ENCODE measurements at places on chromosomes 4 and X.
A peak's percentile ranks its signal among the peaks of the same experiment; 100 is the strongest.

DNA sequence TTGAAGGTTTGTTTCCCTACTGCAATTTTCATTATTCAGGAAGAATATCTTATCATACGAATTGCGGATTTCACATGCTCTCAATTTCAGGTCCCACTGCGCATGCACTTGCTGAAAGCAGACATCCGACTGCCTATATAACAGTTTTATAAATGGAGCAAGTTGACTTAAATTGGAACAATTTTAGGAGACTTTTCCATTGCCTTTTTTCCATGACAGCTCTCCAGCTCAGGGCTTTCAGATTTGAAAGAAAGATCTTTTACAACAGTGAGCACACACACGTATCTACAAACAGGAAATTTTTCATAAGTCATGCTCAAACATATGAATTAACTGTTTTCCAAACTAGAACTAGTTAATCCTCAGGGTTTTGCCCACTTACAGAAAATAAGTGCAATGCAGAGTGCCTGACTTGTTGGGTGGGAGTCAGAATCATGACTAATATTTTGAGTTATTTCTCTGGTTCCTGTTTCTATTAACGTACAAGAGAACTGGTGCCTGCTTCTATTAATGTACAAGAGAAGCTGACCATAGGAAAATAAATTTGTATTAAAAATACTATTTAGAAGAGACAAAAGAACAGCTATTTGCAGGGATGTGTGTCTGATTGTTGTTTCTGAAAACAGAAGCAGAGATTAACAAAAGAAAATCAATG is 137.9 kb downstream of the GPC3 start:
- no peak for DNase-seq

GRCh38 chr4:2615821-2616220 is 79.4 kb downstream of the FAM193A start:
- no peak for DNase-seq

DNA sequence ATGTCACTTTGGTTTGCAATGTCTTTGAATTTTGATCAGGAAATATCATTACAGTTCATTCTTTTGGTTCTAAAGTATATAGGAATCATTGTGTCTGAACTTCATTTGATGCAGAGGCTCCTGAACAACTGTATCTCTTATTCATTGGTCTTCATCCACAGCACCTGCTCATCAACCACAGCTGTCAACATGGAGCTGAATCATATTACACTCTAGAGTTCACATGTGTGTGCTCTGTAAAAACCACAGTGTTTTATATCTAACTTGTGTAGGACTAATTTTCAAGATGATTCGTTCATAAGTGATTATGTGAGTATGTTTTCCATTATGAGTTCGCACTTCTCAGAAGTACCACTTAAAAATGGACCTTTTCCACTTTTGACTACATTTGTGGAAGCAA is 643.3 kb upstream of the FAM241A start:
- no peak for DNase-seq

DNA sequence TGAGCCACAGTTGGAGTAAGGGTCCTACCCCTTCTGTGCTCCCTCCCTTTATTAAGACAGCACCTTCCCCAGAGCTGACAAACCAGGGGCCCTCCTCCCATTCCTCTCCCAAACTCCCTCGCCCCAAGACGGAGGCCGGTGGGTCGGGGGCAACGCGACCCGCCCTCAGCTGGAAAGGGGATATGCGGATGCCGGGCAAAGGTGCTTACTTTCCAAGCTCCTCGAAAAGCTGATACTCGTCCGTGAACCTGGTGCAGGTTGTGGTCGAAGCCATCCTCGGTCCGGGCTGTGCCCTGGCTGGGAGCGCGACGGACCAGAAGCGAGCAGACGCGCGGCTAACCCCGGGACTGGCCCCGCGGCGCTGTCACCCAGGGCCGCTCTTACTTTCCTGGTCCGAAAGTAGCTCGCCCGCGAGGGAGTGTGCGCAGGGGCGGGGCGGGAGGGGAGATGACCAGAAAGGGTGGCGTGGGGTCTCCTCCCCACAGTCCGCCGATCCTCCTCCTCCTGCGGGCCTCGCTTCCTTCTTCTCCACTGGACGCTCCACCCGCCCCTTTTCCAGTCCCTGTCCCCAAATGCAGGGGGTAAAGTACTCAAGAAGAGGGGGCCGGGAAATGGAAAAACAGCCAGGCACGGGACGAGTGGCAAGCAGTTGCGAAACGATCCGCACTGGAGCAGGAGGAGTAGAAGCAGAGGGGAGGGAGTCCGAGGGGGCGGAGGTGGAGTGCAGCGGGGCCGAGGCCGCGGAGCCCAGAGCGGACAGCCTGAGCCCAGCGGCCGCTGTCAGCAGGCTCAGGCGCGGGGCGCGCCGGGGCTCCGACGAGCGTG is 531 bp downstream of the CAMK2D start:
- peak; percentile 21 for DNase-seq

DNA sequence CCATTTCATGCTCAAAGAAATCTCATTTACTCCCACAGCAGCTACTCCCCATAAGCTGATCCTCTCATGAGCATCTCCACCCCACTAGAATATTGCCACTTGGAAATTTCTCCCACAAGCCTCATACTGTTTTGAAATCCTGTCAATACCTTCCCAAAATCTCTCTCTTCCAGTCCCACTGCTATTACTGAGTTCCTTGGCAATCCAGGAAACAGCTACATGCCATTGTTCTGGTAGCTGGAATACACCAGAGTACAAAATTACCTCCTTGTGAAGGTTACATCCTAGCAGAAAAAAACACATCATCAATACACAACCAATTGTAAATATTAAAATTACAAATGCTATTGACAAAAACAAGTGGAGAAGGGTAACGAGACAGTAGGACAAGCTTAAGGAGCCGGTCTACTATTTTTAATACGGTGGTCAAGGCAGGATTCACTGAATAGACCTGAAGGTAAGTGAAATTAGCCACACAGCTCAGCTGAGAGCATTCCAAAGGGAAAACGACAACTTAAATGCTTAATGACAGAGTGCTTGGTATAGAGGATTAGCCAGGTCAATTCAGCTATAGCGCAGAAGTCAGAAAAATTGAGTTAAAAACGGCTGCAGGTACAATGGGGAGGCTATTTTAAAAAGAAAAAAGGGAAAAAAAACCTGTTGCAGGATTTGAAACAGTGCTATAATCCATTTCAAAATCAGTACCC is 6.4 kb downstream of the RPL9 start:
- no peak for DNase-seq

- no peak for DNase-seq
Measured at GRCh38 chrX:74449322-74449936, 28.1 kb downstream of the SLC16A2 start.

GRCh38 chrX:132009350-132009749 is 13.8 kb upstream of the STK26 start:
- DNase-seq, result no peak

- no peak for DNase-seq
Measured at GRCh38 chrX:65866146-65866545, 173.7 kb downstream of the VSIG4 start.

GRCh38 chr4:53168228-53168627 is 197.6 kb downstream of the SCFD2 start:
- no peak for DNase-seq

GRCh38 chrX:13470685-13470977 is 98.8 kb upstream of the EGFL6 start:
- DNase-seq, result no peak

DNA sequence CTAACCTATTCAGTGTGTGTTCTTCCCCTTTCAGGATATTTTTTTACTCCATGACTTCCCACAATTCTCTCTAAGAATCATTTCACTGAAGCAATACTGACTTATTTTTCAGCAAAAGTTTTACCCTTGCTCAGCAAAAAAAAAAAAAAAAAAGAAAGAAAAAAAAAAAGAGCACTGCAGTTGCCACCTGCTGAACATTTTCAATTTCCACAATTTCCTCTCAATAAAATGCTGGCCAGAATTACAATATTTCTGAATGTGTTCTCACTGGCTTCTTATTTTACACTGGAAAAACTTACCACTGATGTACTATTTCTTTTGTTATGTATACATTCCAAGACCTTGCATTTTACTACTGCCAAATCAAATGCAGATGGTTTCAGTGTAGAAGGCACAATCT is 210.4 kb downstream of the PAPSS1 start:
- no peak for DNase-seq

DNA sequence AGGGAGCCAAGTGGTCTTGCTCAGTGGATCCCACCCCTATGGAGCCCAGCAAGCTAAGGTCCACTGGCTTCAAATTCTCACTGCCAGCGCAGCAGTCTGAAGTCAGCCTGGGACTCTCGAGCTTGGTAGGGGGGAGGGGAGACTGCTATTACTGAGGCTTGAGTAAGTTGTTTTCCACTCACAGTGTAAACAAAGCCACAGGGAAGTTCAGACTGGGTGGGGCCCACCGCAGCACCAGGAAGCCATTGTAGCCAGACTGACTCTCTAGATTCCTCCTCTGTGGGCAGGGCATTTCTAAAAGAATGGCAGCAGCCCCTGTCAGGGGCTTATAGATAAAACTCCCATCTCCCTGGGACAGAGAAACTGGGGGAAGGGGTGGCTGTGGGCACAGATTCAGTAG is 721.0 kb upstream of the NDST4 start:
- DNase-seq, result no peak

GRCh38 chr4:182749667-182750167 is 167.5 kb downstream of the DCTD start:
- no peak for DNase-seq

GRCh38 chrX:129239371-129239770 is 283.9 kb downstream of the SMARCA1 start:
- DNase-seq, result no peak

GRCh38 chrX:131828482-131828881 is 194.6 kb upstream of the STK26 start:
- DNase-seq, result no peak

DNA sequence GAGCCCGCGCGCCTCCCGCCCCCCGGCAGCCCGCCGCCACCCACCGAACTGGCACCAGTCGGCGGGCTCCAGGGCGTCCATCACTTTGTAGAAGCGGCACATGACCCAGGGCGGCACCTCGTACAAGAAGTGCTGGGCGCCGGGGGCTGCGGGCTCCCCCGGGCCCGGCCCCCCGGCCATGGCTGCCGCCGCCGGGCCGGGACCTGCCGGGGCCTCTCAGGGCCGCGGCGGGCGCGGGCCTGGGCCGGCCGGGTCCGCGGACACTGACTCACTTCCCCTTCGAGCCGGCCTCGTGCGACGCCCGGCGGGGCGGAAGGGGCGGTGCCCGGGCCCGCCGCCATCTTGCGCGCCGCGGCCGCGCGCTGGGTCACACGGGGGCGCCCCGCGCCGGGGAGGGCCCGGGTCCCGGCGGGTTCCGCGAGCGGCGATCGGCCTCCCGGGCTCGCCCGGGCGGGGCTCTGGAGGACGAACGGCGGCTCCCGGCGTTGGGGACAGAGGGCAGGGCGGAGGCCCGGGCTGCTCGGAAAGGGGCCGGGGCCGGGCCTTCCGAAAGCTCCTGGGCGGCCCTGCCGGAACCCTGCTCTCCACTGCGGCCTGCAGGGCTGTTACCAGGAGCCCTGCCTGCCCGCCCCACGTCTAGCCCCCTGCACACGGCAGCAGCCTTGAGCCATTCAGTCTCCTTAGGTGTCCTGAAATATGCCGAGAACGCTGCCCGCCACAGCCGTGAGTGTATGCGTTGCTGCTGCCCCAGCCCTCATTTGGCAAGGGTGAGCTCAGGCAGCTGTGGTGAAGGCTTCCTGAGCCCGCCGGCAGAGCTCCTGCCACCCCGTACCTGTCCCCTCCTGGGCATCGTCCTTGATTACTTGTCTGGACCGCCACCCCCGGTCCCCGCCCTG is at the start of gene IRAK1:
Gene IRAK1 (minus strand): TSS at position 270 of the 896 bp plus-strand sequence. CDS start 90 bp downstream, at position 180.
- DNase-seq, result no peak

GRCh38 chrX:70480660-70481018 is 36.0 kb downstream of the DLG3 start:
- no peak for DNase-seq

DNA sequence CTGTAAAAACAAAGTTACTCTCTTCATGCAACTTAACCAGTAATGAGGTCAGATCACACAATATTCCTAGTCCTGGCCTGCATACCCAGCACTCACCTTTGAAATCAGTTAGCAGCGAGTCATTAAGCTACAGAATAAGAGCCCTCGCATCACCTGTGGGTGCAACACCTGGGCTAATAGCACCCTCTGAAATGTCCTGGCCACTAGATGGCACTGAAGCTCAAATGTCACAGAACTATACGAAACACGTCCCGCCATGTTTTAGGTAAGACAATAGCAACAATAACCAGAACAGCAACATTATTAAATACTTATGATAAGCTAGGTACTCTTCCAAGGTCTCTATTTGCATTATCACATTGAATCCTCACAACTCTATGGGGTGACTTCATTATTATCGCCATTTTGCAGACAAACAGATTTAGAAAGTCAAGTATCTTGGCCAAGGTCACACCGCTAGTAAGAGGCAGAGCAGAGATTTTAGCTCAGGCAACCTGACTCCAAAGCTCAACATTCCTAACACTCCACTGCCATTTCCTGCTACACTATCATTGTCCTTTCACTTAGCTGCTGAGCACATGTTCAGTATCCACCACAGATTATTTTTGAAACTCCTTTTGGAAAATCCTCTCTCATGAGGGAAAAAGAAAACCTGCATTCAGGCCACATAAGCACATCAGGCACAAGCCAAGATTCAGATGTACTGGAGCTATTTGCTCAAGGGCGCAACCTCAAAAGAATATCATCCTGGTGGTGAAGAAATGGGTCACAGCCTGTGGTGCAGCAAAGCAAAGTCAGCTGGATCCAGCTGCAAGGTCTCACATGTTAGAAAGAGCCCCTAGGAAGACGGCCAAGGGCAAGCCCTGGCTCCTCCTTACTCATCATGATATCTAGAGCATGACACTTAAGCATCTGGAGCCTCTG is 59.5 kb upstream of the KDR start:
- no peak for DNase-seq

GRCh38 chr4:118953276-118953675 is 64.6 kb downstream of the SYNPO2 start:
- DNase-seq, result no peak

GRCh38 chrX:41538707-41539106 is 91.6 kb downstream of the NYX start:
- no peak for DNase-seq

- no peak for DNase-seq
Measured at GRCh38 chr4:188778905-188779304, 639.7 kb downstream of the TRIML1 start.

DNA sequence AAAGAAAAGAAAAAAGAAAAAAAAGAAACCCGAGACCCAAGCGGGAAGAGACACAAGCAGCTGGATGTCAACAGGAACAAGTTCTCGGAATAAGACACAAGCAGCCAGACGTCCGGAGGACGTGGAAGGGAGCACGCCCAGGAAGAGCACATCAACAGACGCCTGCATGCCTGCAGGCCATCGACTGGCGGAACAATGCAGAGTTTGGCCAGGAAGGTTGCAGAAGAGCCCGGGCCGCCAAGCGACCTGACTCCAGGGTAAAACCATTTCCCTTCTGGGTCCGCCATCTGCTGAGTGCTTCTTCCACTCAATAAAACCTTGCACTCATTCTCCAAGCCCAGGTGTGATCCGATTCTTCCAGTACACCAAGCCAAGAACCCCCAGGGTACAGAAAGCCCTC is 95.6 kb upstream of the PRR32 start:
- no peak for DNase-seq

- no peak for DNase-seq
Measured at GRCh38 chrX:865422-865821, 234.8 kb downstream of the SHOX start.

Measured in activated CD4-positive, CD25-positive, alpha-beta regulatory T cell (primary cell).